ENCODE measurements at places on chromosomes 16 and 17. TPM values are rescaled to one million over a fixed set of nuclear protein-coding genes. Genes with fewer than 3 reads are reported as not detected.

The PRAC1 gene
- not detected for polyA plus RNA-seq

The TMC6 gene
- 39.8 TPM for polyA plus RNA-seq

The CLEC18C gene
- 52.7 TPM for polyA plus RNA-seq

The TM4SF5 gene
- 0.97 TPM for polyA plus RNA-seq

The KRT20 gene
- polyA plus RNA-seq, result 0.77 TPM

The GJD3 gene
- polyA plus RNA-seq, result 0.14 TPM

The GPT2 gene
- 29.9 TPM for polyA plus RNA-seq

The KRT25 gene
- not detected for polyA plus RNA-seq

The ABHD15 gene
- polyA plus RNA-seq, result 7.6 TPM

The TP53TG3C gene
- polyA plus RNA-seq, result not detected

The KRTAP3-1 gene
- polyA plus RNA-seq, result not detected

The SPATA22 gene
- polyA plus RNA-seq, result 0.55 TPM

The SLC2A4 gene
- 2.9 TPM for polyA plus RNA-seq

The TMC5 gene
- polyA plus RNA-seq, result 0.43 TPM

The IL17C gene
- not detected for polyA plus RNA-seq

The SOCS1 gene
- polyA plus RNA-seq, result 7.1 TPM

DNA sequence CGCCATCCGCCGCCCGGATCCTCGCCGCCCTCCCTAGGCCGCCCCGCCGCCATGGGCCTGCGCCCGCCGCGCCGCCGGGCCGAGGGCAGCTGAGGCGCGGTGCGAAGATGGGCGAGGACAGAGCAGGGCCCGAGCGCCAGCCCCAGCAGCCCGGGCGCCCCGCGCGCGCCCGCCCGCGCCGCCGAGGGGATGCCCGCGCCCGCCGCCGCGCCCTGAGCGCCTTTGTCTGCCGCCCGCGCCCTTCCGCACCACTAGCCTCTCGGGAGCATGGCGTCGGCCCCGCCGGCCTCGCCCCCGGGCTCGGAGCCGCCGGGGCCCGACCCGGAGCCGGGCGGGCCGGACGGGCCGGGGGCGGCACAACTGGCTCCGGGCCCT lies 278 bp downstream of the RAB11FIP3 start:
- DNase-seq, result no peak

DNA sequence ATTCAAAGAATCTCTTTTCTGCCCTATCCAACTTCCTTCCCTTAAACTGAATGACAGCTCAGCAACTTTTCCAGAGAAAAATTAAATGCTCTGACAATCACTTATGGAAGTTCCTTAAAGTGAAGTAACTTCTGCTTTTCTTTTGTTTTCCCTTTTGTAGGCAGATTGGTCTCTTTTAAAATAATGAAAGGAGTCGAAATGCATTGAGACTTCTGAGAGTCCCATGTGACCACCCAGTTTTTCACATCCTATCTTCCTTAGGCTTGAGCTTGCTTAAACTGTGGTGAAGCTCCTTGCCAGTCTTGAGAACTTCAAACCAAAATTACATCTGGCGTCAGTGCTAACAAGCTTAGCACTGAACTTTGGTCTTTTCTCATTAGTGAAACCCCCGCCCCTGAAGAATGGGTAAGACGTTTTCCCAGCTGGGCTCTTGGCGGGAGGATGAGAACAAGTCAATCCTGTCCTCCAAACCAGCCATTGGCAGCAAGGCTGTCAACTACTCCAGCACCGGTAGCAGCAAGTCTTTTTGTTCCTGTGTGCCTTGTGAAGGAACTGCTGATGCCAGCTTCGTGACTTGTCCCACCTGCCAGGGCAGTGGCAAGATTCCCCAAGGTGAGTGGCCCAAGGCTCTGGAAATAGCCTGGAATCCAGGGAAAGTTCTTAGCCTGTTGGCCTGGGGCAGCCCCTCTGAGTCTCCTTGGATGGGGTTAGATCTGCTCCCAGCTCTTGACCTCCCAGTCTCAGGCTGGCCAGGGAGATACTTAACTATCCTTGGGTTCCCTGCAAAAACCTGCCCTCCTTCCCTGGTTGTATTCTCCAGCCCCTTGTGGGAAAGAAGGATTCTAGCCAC lies 1.2 kb downstream of the TMEM106A start:
- DNase-seq, result no peak

DNA sequence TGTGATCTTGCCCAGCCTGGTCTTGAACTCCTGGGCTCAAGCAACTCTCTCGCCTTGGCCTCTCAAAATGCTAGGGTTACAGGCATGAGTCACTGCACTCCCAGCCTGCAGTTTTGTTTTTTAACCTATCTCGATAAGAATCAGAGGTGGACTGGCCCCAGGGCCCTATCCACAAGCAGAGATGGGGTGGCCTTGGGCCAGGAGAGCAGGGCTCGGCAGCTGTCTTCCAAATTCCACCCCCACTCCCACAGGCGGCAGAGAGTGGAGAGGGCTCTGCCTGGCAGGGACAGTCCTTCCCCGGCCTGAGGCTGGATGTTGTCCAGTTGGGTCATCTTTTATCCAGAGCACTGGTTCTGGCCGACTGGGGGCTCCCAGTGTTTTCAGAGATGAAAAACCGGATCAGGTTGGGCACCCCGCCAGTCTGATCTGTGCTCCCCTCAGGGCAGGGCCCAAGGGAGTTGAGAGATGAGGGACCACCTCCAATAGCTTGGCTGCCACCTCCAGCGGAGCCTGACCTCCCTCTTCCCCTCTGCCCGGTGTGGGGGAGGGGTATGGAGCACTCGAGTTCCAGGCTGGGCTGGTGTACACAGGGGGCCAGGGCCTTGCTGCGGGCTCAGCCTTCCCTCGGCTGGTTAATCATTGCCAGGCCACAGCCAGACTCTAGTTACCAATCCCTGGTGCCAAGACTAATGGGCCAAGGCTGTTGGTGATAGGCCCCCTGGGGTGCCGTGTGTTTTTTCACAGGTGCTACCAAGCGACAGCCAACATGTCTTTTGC lies 30.3 kb upstream of the MYO15B start:
- DNase-seq, result peak; percentile 64

- peak; percentile 47 for DNase-seq
These were observed 27.0 kb upstream of the DHX8 start for GRCh38 chr17:43456661-43457361.

- DNase-seq, result no peak
These were observed 47.3 kb downstream of the C16orf82 start for GRCh38 chr16:27114006-27114405.

GRCh38 chr17:78753316-78754250 lies 28.5 kb downstream of the CYTH1 start:
- DNase-seq, result no peak

GRCh38 chr17:57109393-57110151 lies 24.5 kb downstream of the AKAP1 start:
- no peak for DNase-seq

DNA sequence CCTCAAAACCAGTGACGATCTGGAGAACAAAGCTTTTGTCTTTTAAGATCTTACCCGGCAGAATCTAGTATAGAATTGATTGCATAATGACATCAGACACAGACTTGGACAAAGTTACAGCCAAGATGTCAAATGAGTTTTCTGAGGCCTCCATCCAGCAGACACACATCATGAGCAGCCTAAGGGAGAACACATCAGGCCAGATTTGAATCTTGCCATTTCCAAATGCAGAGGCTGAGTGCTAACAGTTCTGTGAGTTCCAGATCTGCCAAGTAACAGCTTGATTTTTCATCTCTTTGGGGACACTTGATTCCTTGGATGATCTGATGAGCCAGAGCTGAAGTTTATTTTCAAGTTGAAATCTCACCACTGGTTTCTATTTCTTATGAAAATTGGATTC lies 21.0 kb downstream of the NOG start:
- DNase-seq, result no peak

GRCh38 chr17:66480802-66481201 lies 178.4 kb downstream of the PRKCA start:
- DNase-seq, result no peak

DNA sequence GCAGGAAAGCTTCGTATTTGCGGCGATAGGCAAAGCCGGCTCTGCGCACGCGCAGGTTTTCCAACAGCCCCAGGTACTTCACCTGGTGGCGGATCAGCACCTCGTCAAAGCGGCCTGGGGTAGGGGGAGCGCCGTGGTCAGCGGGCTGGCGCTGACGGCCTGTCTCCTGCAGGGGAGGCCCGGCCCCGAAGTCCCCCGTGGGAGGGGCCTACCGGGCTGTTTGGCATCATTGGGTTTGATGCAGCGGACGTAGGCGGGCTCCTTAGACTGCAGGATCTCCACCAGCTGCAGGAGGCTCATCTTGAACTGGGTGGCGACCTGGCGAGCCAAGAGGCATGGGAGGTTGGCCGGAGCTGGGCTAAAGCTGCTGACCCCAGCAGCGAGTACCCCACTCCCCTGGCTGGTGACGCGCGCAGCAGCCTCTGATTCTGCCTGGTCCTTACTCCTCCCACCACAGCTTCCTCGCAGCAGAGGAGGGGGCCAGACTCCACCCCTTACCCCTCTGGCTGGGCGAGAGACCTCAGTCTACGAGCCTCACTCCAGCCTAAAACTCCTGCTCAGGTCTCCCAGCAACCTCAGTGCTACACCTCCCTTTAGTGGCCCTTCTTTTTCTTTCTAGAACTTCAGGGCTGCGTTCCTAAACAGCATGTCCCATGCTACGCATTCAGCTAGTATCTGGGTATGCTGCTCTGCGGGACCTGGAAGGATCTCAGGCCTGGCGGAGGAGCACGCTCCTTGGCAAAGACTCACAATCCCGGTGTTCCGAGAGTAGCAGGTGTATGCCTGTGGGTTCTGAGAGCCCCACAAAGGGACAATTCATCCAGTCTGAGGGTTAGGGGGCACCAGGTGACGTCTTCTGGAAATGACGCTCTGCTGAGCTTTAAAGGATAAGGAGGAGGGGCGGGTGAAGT lies 16.1 kb upstream of the CRK start:
- no peak for DNase-seq

DNA sequence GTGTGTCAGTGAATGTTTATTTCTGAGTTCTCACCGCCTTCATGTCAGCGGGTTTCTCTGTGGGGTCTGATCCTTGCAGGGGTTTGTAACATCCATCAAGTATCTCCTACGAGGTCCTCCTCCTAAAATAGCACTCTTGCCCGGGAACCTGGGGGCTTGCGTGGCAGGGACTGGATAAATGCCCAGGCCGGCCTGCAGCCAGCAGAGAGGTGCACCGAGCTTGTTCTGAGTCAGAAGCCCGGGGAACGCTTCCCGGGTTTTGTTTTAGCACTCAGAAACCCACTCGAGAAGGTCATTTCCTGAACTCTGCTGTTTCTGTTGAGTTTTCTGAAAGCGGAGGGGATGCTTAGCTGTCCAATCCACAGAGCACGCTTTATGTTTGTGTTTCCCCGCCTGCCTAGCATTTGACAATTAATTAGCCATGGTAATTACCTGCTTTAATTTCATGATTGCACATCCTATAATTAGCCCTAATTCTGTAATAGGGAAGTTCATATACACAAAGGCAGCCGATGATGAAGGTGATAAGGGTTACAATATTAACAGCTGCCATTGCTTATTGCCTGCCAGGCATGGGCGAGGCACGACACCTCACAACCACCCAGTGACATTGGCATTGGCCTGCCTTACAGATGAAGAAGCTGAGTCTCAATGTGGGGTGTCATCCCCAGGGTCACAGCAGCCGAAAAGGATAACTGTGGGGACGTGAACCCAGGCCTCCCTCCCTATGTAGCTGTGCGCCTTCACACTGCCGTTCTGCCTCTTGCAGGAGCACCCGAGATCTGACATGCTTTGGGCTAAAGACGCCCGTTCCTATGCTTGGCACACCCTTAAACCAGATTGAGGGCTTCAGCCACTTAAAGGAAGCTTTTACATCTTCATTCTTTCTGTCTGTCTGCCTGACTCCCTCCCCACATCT lies 333.1 kb downstream of the CPPED1 start:
- no peak for DNase-seq

GRCh38 chr16:83907631-83908250 lies 8.8 kb downstream of the MLYCD start:
- DNase-seq, result no peak

- DNase-seq, result no peak
These were observed 16.6 kb downstream of the CTU2 start for GRCh38 chr16:88722784-88723506.

DNA sequence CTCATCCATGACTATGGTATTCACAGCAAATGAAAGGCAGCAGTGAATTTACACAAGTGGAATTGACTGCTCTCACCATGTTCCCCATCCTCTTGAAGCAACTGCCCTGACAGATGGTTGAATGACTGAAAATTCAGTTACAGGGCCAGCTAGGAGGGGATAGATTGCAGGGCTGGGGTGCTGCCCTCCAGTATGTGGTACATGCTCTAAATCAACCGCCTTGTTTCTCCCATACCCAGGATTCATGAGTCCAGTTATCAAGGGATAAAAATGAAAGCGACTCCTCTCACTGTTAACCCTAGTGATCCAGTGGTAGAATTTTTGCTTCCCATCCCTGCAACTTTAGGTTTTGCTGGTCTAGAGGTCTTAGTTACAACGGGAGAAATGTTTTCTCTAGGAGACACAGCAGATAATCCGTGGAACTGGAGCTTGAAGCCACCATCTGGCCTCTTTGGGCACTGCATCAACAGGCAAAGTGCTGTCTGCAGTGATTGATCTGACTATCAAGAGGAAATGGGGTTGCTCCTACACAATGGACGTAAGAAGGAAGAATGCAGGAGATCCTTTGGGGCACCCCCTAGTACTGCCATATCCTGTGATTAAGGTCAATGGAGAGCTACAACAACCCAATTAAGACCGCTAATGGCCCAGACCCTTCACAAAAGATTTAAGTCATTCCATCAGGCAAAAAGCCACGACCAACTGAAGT lies 32.0 kb downstream of the SCPEP1 start:
- DNase-seq, result peak; percentile 18

- no peak for DNase-seq
These were observed 902 bp upstream of the DHRS7B start for GRCh38 chr17:21125862-21126261.

- no peak for DNase-seq
These were observed 39.4 kb upstream of the CDH5 start for GRCh38 chr16:66326991-66327513.

Data from right renal pelvis (tissue), 4 donors.